ENCODE measurements at places on chromosomes 2 and 18.

GRCh38 chr2:72859831-72860262, 27.4 kb upstream of the SPR start:
- DNase-seq: peak; percentile 57

DNA sequence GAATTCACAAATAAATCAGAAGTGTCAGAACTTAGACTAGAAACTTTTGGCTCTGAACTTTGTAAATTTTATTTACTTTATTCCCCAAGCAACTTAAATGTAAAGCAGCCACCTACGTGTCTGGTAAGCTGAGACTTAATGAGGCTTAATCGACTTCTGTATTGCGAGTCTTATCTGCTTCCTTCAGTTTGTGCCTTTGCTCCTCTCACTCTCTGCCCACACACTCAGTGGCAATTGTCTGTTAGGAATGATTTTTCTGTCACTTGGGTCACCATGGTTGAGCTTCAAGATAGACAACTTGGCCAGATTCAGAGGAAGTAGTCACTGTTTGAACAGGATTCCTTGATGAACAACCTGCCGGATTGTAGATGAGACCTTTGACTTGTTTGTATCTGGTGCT, 691.4 kb upstream of the FSHR start:
- DNase-seq: no peak

- no peak for DNase-seq
Observed at GRCh38 chr2:73582364-73582763, 59.9 kb downstream of the NAT8 start.

GRCh38 chr2:205020673-205021072, 475.4 kb downstream of the PARD3B start:
- no peak for DNase-seq

DNA sequence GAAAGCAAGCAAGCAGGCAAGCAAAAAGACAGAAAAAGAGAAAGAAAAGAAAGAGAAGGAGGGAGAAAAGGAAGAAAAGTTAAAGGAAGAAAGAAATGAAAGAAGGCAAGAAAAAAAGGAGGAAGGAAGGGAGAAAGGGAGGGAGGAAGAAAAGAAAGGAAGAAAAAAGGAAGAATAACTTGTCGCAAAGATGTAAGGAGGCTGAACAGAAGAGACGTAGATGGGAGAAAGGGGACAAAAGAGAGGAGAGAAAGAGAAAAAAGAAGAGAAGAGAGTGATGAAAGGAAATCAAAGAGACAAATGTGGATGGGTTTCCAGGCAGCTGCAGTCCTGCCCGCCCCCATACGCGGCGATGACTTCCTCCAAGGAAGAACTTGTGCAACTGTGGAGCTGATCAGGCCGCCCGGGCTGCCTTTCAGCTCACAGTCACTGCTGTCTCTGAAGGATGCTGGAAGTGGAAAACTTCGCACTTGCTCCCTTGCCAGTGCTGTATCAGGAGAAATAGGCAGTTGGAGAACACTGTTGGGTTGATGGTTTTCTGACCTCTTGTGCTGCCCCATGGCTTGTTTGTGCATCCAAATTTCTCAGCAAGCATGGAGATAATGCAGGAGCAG, 52.9 kb downstream of the TRIB2 start:
- no peak for DNase-seq

DNA sequence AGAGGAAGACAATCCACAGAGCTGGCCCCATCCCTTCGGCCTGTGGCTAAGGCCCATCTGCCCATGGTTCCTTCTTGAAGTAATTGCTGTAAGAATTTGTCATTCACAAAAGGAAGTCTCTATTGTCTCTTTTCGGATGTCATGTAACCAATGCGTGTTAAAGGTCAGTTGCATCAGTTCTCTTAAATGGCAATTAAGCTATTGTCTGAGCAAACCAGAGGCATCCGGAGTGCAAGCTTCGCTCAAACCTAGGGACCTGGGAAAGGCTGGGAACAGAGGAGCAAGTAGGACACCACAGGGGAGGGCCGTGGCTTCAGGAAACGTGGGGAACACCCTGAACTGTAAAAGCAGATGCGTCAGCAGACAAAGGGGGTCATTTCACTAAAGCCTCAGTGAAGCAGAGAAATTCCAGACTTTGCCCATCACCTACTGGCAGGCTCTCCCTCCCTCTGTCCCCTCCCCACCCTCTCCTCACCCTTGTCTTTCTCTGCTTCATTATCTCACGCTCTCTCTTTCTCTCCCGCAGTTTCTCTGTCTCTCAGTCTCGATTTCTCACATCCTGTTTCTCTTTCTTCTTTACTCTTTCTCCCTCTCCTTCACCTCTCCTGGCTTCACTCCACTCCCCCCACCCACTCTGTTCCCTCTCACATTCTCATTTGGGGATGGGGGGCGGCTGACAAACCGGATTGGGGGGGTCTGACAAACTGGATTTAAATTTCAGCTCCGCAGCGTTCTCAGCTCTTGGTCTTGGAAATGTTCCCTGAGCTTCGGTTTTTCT, 204.6 kb upstream of the TNP1 start:
- DNase-seq: peak; percentile 69

DNA sequence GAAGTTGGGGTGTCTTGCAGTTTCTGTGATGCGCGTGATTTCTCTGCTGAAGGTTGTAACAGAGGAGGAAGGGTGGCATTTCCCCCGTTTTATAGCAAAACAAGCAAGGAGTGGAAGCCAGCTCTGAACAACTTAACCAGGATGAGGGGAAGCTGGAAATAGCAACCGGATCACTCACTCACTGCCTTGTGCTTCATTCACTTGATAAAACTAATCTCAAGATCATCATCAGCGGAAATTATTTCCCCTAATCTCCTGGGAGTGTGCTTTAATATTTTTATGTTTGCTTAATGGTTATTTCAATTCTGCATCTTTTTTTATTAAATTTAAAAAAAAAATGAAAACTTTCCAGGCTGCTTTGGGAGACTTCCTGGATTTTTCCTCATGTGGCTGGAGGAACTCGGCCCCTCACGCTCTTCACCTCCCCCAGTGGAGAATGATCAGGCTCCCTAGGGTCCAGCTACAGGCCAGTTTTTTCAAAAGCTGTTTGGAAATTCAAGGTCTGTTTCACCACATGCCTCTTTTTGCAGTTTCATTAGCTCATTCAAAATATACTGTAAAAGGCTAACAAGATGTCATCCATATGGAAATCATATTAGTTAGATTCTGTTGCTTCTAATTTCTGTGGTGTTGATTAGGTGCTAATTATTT, 31.7 kb downstream of the CABLES1 start:
- DNase-seq: no peak
